Activated T-helper 9 cell treated with anti-CD3 and anti-CD28 coated beads, Interleukin-2, amount 50 U/mL, for 16 hours (primary cell): ENCODE measurements at places on chromosomes 4 and X.

GRCh38 chrX:40205471-40205870 is 107.7 kb upstream of the BCOR start:
- no peak for DNase-seq

DNA sequence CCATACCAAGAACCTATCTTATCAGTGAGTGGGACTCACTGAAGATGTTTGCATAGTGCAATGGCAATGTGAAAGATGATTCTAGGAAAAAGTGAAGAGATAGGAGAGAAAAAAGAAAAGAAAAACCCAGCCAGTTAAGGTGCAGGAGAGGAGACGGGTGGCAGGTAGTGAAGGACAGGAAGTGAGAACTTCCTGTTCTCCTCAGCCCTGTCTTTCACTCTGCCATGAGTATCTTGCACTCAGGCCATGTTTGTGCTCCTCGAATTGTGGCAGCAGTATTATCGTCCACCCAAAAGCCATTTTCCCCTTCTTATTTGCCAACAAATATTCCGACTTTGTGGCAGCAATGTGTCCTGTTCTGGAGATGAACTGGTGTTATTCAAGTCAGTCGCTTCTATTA is 8.6 kb upstream of the ENPEP start:
- no peak for DNase-seq

GRCh38 chr4:95693594-95693993 is 144.8 kb upstream of the UNC5C start:
- no peak for DNase-seq

GRCh38 chr4:6902318-6903042 is 7.1 kb upstream of the TBC1D14 start:
- no peak for DNase-seq

DNA sequence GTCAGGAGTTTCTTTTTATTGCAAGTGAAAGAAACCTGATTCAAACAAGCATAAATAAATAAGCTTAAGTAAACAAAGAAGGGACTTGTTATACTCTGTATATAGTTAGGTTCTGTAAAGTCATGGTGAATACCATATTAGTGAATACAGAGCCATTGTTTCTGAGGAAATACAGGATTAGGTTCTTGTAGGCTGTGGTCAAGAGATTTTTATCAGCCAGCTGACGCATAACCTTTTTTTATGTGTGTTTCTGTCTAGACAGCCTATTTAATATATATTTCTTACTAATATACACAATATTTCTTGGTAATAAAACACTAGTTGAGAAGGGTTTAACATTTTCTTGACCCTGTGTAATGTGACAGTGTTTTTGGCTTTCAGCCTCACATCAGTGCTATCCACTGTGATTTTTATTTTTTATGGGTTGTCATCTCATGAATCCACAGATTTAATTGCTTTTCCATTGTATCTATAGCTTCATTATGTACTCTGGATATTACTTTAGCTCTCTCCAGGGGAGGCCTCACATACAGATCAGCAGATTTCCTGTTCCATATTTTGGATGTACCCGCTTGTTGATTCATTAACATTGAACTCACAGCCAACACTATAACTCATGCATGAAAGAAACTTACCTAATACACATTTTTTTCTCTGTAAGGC is 8.0 kb downstream of the HERC3 start:
- DNase-seq, result no peak

DNA sequence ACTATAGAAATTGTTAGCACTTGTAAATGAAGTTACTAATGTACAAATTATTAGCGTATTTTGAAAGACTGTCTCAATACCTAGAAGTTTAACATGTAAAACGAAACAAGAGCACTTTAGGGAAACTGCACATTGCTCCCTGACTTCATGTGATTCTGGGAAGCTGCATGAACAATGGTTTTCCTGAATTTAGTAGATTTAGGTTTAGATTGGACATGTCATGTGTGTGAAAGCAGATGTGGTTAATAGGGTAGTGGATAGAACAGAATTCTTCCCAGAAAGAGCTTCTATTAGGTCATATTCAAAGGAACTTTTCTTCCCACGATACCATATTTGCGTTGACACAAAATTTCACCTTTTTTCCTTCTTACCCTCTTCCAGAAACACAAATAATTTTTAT is 14.9 kb upstream of the CXCL8 start:
- no peak for DNase-seq

DNA sequence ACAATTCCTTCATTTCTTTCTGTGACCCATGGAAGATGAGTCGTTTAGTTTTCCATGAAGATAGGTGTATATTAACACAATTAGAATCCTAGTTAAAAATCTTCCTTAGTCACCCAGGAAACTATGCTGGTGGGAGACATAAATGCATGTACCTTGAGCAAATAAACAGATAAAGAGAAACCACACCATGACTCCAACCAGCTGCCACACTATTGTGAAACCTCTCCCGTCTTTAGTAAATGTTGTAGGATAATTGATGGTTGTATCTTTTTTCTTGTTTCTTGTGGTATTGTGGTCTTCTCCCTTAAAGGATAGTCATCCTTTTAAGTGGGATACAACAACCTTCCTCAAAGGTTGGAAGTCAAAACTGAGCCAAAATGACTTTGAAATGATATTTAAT is 103.8 kb upstream of the LEF1 start:
- no peak for DNase-seq

DNA sequence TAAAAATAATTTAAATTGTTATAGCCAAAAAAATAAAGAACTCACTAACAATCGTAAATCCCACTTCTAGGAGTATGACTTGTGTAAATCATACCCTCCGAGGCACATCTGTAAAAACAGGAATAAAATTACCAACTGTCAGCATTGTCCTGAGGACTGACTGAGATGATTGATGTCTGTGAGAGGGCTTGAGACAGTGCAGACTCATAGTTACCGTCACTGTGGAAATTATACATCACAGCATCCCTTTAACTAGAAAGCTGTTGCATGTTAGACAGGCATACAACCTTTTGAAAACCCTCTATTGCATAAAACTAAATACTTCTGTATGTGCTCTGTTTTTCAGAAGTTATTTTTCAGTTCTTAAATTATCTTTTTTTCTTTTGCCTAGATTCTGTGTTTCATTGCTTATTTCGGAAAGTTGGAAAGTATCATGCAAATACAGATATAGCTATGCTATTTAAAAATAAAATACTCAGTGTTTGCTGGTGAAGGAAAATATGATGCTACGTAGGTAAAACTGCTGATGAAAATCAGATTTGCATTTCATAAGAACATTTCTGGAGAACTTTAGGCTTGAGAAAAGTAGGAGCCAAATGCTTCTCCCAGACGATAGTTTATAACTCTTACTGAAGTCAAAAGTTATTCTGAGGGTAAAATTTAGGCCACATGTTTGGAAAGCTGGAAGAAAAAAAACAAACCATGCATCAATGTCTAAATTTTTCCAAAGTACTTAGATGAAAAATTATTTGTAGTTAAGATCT is 13.6 kb upstream of the RBPJ start:
- no peak for DNase-seq
